Suppressor macrophage (primary cell): ENCODE measurements at places on chromosomes 5 and 9.

- no peak for DNase-seq
These were observed 9.5 kb upstream of the QSOX2 start for GRCh38 chr9:136255166-136255538.

DNA sequence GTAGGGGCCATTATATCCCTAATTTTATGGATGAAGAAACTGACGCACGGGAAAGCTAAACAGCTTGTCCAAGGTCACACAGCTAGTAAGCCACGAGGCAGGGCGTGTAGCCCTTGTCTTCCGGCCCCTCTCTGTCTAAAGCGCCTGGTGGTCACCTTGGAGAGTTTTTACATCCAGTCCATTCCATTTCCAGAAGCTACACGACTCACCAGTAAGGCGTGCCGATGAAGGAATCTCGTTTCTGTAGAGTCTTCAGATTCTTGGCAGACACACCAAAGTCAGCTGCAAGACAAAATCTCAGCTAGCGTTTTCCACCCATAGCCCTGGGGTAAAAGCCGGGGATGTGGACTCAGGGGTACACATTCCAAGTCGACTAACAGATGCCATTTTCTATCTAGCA lies 80.5 kb downstream of the STK10 start:
- no peak for DNase-seq

DNA sequence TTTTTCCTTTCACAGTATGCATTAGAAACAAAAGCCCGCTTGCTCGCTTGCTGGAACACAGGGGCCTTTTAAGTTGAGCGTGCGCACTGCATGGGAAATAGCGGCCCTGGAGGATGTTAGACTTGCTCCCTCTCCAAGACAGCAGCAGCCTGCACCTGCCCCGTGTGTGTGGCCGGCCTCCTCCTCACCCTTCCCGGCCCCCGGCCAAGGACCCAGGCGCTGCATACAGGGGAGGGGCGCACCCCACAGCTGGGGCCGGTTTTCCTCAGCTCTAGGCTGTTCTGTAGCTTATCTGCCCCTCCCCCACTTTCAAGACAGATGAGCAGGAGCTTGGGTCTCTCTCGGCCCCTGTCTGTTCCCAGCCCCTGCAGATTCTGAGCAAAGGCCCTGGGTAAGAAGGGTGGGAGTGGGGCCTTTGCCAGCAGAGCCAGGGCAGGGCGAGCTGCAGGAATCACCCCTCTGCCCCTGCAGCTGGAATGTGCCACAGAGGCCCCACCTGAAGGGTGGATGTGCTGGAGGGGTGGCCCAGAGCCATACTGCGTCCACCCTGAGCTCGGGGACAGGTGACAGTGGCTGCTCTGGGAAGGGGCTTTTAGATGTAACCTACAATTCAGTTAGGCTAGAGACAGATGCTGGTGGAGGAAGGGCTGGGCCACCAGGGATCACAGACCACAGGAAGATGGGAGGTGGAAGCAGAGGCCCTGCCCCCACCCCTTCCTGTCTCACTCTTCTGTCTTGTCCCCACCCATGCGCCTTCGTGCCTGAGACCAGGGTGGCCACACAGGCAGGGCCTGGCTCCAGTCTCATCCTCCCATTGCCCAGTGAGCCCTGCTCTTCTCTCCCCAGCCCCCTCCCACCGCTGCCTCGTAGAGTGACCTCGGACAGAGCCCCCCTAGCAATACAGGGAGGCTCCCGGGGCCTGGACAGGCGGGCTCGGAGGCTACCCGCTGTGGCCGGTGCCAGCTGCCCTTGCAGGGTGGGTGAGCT lies 132.4 kb downstream of the DAB2IP start:
- no peak for DNase-seq

- DNase-seq = no peak
These were observed 194.3 kb upstream of the VLDLR start for GRCh38 chr9:2427120-2427891.

- DNase-seq = peak; percentile 20
These were observed 724 bp downstream of the NDUFS6 start for GRCh38 chr5:1801967-1802295.

DNA sequence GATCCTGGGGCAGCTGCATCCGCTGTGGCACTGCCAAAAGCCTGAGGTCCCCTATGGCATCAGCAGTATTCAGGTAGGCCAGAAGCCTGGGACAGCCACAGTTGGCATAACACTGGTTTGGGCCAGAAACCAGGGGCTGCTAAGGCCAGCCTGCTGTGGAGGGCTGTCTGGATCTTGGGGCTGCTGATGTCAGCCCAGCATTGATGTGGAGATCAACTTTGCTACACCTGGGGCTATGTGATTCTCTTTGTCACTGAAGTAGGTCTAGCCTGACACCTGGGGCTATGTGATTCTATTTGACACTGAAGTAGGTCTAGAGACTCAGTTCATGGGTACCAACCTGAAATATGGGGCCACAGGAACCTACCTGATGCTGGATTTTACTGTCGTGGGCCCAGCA lies 411.5 kb downstream of the RASEF start:
- DNase-seq = no peak

- no peak for DNase-seq
These were observed 206.9 kb downstream of the FSTL4 start for GRCh38 chr5:133405275-133406034.

DNA sequence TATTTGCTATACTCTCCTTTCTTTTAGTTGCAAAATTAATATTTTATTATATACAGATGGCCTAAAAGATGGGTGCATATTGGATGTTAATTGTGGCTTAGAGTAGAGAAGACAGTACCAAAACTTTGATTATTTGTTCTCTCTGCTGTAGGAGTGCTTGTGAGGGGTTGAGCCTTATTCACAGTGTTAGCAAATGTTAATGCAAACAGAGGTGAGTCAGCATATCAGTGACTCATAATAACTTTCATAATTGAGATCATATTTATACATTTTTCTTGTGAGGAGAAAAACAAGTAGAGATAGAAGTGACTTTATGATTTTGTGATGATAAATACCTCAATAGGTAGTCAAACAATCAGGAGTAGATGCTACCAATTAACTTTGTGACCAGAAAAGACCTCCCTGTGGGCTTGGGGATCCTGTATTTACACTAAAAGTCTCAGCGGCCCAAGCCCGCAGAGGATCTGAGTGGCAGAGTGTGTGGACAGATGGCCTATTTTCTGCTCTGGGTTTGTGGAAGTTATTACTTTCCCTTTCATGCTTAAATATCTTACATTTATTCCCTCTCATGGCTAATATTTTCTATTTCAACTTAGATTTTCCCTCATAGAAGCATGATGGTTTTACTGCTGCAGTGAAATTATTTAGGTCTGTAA lies 226.5 kb downstream of the TAF11L14 start:
- no peak for DNase-seq

- no peak for DNase-seq
These were observed 102.9 kb downstream of the BOD1 start for GRCh38 chr5:173513521-173513991.

DNA sequence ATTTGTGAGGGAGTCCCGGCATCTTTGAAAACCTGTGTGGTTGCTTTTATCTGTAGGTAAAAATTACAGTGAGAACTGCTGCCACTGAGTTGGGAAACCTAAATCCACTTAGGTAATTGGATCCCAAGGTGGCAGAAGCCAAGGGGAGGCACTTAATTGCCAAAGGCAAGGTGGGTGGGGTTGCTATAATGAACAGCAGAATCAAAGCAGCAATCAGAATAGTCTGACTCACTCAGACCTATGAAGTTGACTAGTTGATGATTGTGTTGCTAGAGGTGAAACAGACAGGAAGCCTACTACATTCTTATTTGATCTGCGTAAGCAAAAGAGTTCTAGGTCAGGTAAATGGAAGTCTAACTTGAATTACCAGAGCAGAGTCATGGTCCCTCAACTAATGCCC lies 17.3 kb upstream of the BICD2 start:
- DNase-seq = no peak

GRCh38 chr9:120109242-120109641 lies 470.7 kb downstream of the CDK5RAP2 start:
- DNase-seq = no peak

DNA sequence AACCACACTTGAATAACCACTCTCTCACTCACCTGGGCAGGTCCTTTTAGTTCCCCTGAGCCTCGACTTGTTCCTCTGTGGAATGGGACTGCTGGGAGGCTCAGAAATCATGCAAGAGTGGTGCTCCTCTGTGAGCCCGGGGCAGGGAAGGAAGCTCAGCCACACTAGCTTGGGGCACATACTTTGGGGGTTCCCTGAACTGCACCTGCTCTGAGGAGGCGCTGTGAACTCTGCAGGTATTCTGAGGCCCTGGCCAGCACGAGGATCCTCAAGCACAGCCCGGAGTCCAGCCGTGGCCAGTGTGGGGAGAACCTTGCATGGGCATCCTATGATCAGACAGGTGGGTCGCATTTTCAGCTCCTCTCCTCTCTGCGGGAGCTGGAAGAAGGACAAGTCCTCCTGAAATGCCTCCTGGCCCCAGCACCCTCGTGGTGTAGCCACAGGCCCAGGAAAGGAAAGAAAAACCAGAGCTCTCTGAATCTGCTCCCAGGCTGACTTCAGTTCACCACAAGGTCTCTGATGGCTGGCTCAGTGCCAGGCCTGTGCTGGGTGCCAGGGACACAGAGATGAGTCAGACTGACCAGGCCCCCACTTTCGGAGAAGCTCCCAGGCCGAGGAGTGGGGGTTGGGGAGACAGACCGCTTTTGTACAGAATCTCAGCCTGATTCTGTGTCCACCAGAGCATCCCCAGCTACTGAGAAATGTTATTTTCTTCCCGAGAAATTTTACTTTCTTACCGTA lies 11.9 kb downstream of the GLIPR2 start:
- peak; percentile 96 for DNase-seq

- DNase-seq = no peak
These were observed 137.2 kb downstream of the CAVIN4 start for GRCh38 chr9:100715100-100715380.

DNA sequence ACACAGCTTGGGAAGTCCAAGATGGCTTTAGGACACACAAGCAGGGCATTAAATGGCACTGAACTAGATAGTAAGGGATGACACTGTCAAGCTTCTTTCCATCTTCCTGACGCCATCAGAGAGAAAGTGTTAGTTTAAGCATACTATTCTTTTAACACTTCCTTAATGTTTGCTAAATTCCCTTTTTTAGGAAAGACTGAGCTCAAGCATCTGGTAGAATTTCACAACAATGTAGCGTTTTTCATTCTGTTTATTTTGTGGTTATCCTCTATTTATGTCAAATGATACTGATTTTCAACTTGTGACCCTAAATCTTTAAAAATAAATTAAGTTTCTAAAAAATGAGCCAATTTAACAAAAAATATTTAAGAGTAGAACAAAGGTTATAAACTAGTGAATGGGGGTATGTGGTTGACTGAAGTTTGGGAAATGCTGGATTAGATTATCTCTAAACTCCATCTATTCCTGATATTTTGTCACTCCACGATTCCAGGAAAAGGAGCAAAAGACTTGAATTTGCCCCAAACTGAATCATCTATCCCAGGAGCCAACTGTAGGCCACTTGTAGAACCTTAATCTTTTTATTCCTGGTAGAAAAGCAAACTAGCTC lies 147.4 kb upstream of the KLF9 start:
- DNase-seq = peak; percentile 76

GRCh38 chr5:52269859-52270258 lies 517.9 kb upstream of the ITGA1 start:
- no peak for DNase-seq

GRCh38 chr9:136074706-136075105 lies 20.4 kb downstream of the NACC2 start:
- no peak for DNase-seq

DNA sequence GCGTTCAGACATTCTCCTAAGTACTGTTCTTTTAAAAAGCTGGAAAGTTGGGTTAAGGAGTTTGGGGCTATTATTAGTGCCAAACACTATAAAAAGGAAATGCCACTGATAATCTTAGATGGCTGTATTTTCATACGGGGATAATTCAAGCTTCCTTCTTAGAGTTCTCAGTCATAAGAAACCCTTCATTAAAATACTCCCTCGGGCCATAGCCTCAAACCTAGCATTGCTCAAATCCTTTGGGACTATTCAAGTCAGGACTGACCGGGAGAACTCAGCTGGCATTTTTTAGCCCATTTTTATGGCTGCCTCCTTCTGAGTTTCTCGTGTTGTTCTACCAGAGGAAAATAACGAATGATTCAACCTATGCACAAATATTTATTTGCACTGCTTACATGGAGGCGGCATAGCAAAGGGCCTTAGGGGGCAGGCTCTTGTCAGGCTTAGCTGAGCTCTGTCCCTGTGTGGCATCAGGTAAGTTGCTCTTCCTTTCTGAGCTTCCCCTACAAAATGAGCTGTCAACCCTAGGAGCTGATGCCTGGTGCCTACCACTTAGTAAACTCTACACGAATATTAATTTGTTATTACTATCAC lies 33.5 kb upstream of the ADAM19 start:
- no peak for DNase-seq

- peak; percentile 35 for DNase-seq
These were observed 48.7 kb downstream of the PCSK1 start for GRCh38 chr5:96384353-96384752.

- DNase-seq = no peak
These were observed 95.3 kb downstream of the PTTG1 start for GRCh38 chr5:160516696-160517530.

DNA sequence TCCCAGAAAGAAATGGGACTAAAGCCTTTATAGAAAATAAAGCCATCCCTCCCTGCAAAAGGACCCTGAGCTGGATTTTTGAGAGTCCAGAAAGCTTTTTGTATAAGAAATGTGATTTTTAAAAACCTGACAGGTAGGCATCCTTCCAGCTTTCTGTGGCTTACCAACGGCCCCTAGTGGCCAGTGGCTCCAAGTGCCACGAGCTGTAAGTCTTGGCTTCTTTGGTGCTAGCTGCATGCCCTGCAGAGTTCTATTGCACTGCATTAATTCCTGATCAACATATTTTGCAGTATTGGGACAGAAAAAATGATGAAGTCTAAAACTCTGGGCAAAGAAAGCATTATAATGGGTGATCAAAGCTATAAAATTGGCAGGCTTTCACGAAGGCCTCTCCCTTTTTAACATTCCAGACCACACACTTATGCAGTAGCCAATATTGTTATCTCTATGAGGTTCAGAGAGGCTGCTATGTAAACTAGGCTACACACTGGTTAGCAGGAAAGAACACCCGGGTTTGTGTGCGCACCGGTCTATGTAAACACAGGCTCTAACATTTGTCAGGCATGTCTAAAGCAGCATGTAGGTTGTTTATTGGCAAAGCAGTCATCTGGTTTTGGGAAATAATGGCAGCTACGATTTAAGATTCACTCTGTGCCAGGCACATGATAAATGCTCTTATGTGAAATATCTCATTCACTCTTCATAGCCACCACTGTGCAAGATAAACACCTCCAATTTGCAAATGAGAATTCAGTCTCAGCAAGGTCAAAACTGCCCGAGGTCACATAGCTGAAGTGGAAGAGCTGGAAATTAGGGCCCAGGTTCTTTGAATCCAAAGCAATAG lies 55.2 kb downstream of the NMUR2 start:
- DNase-seq = peak; percentile 13

GRCh38 chr5:4306057-4306456 lies 710.4 kb downstream of the IRX1 start:
- DNase-seq = no peak

DNA sequence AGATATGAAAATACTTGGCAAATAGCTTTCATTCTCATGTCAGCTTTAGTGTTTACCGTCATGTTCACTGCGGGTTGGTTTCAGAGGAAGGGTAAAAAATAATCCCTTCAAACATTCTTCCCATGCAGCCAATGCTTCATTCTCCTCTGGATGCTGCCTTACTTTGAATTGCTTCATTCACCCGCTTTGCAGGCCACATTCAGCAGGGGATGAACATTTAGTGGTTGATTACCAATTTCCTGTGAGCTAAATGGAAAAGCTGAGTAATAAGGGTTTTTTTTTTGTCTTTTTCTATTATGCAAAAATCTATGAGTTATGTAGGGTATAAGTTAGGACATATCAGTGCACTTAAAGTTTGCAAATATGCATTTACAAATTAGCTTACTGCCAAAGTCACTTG lies 96.3 kb upstream of the MEF2C start:
- peak; percentile 63 for DNase-seq
